ENCODE measurements at places on chromosomes 5 and 9. TPM values are rescaled to one million over a fixed set of nuclear protein-coding genes. Genes with fewer than 3 reads are reported as not detected.

DNA sequence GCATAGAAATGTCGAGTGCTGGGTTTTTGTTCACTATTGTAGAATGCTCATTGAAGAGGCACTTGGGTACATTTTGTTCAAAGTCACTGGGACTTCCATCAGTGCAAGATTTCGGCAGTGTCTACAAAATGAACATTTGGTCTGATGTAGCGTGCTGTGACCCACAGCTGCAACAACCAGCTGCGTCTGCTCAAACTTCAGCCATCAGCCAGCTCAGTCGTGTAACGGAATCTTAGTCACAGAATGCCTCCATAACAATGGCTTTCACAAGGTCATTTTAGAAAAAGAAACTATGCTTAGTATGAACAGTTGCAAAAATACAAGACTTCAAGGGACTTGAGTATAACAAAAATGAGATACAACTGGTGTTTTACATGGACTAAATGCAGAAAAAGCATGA is 828.1 kb upstream of the GRAMD2B start:
- no peak for DNase-seq

- DNase-seq, result no peak
These were observed 35.4 kb upstream of the GDNF start for GRCh38 chr5:37875051-37875787.

Gene RASGRF2
- 13.9 TPM for total RNA-seq

Gene C9
- total RNA-seq, result not detected

- DNase-seq, result no peak
These were observed 199.9 kb upstream of the CDKN2B start for GRCh38 chr9:22208846-22209585.

DNA sequence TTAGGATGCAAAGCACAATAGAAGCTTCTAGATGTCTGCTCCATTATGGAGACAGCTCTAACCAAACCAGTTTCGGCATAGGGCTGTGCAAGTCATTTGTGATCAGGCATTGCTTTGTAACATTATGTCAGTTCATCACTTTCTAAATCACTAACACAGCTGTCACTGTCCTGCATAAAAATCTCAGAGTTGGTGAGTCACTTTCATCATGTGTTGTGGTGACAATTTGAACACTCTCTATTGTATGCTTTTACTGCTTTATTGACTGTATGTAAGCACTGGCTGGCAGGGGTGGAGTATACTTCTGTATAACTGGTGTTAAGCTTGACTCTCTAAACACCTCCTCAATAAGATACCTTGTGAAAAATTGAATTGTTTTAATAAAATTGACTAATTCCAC is 77.9 kb downstream of the SLCO4C1 start:
- no peak for DNase-seq

DNA sequence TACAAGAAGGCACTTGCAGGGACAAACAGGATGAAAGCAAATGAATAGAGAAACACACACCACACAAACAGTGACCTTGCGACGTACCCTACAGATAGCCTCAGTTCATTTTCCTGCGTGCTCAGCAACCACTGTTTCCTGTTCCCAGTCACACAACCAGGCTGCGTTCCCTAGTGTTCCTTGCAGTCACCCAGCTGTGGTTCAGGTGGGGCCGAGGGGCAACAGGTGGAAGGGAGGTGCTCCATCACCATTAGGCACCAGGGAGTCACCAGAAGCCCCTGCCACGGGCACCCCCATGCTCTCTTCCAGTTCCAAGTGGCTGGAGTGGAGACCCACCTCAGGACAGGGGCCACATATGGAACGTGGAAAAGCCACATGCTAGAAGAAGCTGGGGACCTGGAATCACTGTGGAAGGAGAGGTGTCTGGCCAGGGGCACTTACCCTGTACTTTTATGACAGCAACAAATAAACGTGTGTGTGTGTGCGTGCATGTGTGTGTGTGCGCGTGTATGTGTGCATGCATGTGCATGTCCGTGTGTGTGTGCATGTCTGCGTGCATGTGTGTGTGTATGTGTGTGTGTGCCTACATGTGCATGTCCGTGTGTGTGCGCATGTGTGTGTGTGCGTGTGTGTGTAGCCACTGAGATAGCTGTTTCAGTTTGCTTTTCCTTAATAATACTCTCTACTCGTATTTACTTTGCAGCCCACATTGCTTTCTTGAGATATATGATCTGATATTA is 18.8 kb upstream of the FCN2 start:
- no peak for DNase-seq

Gene PCDHGC5
- 6.9 TPM for total RNA-seq

GRCh38 chr9:129567842-129568559 is 52.9 kb downstream of the C9orf50 start:
- no peak for DNase-seq

Measured in thoracic aorta (tissue), 2 donors.